Non-pigmented ciliary epithelial cell (primary cell): ENCODE measurements at places on chromosomes 6 and 20.

DNA sequence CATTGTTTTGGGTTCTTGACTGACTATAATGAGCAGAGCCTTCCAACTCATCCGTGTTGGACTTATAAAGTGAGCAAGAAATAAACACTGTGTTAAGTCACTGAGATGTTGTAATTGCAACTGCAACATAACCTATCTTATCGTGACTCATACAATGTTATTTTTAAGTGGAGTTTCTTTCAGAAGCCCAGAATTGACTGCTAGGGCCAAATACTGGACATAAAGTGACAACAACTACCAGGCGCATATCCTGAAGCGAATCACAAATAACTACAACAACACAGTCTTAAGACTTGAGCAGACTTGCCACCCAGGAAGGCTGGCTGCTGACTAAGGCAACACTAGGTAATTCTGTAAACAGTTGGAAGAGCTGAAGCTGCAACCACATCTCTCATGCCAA is 326.6 kb downstream of the COL12A1 start:
- DNase-seq: peak; percentile 65

DNA sequence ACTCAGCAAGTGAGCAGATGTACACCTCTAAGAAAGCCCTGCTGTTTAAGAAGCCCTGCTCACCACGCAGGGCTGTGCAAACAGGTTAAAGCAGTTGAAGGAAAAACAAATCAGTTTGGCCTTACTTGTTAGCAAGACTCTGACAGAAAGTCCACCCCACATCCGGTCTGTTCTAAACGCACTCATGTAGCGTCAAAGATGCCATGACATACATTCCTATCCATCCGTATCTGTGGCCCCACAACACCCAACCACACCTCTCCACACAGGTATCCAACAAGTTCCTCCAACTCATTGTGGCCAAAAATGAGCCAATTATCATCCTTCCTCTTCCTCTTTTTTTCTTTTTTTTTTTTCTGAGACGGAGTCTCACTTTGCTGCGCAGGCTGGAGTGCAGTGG is 22.8 kb upstream of the RAB22A start:
- no peak for DNase-seq

GRCh38 chr6:45369870-45370269 is 7.9 kb downstream of the SUPT3H start:
- DNase-seq: no peak

DNA sequence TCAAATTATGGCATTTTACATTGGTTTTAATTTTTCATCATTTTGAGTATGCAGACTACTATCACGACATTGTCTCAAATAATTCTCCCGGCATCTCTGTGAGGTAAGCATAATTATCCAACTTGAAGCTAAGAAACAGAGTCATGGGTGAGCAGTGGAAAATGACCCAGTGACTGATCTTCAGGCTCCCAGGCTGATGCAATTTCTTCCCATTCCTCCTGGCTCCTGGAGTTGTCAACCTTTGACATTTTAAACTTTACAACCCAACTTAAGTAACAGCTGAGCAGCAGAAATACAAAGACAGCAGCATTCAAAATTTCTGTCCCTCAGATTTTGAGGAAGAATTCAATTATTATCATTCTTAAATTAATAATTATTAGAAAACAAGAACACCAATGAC is 13.7 kb upstream of the LAMA4 start:
- no peak for DNase-seq

DNA sequence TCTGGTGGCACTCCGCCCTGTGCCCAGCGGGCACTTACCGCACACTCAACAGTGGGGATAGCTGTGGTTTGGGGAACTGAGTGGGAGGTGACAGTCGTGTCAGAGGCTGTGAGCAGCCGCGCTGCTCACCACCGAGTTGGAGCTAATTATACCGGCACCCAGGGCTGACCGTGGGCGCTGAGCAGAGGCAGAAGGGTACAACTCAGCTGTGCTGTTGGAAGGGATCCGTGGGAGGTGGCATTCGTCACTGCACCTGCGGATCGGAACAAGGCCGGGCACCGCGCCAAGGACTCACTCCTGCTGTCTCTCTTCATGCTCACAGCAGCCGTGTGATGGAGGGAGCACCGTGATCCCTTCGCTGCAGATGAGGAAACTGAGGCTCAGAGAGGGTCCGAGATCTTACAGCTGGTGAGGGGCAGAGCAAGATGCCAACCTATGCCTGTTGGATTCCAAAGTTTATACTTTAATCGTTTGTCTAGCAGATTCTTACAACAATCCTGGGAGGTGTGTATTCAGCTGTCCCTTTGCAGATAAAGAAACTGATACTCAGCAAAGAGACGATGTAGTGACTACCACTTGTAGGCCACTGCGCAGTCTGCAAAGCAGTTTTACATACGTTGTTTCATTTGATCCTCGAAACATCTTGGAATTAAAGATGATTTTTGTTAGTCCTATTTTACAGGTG is 713 bp upstream of the ELMO2 start:
- DNase-seq: no peak

- DNase-seq: peak; percentile 70
Observed at GRCh38 chr6:113697632-113698410, 159.3 kb upstream of the MARCKS start.

DNA sequence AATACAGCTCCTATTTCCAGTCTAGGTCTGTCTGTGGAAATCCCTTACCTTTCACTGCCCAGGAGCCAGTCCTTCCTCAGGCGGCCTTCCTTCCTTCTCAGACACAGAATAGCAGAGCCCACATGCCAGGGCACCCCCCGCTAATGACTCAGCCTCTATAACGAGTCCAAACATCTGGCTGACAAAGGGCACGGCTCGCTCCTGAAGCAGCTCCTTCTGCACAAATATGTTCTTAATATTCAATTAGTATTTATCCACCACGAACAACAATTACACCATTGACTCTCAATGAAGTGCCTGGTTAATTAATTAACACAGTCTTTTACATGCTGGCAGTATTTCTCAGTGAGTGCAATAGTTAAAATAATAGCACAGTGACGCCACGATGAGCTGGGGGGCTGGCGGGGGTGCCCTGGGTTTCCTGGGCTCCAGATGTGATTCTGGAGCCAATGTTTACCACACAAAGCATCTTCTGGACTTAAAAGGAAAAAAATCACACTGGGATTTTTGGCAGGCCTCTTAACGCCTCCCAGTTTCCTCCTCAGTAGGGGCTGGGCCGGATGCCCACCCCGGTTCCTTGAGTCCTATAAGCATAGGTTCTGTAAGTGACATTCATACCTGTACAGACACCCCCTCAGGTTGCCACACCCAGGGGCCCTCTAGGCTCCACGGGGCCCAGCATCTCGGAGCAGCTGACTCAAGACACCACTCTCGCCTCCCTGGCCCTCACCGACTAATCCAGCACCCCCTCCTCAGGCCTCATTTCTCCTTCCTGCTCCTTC is 158.6 kb upstream of the MLN start:
- DNase-seq: no peak

- no peak for DNase-seq
Observed at GRCh38 chr6:168129292-168130167, 50.5 kb upstream of the FRMD1 start.

DNA sequence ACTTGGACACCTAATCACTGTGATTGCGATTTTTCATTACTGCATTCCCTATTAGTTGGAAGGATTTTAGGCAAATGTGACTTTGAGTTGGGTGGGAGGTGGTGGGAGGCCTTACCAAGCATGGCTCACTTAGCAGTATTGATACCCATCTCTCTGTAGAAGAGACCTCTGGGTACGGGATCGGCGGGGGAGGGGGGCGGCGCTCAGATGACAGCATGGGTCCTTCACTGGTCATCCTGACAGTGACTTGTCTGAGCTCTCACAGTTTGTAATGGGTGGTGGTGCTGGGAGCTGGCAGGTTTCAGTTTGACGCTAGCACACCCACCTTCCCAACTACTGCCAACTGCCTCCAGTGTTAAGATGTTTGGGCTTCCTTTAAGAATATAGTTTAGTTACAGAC is 231.4 kb downstream of the ARID1B start:
- DNase-seq: no peak

DNA sequence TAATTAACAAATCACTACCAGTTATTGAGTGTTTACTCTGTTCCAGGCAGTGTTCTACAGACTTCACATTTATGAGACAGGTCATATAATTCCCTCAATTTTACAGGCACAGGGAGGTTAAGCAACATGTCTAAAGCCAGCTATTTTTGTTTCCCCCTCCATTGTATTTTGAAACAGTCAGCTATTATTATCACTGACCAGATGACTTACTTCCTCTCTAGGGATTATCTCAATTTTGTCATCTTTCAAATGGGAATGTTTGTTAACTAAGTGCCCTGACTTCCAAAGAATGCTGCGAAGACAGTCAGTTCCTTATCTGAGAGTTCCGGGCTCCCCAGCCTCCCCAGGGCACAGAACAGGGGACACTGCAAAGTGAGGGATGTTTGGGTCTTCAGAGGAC is 5.6 kb upstream of the CNPY3 start:
- no peak for DNase-seq

- no peak for DNase-seq
Observed at GRCh38 chr6:70667256-70667710, 400 bp upstream of the SMAP1 start.

- DNase-seq: no peak
Observed at GRCh38 chr20:35181731-35182130, 9.9 kb downstream of the PROCR start.

DNA sequence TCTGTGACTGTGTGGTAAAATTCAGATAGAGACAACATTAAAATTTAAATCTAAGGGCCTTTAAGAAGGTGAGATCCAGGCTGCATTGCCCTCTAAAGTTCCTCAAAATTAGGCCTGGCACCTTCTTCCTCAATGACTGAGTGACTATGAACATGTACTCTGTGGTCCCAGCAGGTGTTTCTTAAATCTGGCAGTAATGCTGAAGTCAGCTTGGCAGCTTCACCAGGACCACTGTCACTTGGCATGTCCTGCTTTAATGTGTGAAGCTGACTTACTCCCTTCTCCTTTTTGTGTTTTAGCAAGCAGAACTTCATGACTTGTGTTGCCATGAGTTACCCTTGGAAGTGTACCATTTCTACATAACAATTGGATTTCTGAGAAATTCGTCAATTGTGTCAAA is 141.7 kb downstream of the NKAIN2 start:
- DNase-seq: no peak

GRCh38 chr20:51800060-51800871 is 2.1 kb downstream of the SALL4 start:
- no peak for DNase-seq

GRCh38 chr20:24842918-24843715 is 106.0 kb upstream of the CST7 start:
- no peak for DNase-seq

DNA sequence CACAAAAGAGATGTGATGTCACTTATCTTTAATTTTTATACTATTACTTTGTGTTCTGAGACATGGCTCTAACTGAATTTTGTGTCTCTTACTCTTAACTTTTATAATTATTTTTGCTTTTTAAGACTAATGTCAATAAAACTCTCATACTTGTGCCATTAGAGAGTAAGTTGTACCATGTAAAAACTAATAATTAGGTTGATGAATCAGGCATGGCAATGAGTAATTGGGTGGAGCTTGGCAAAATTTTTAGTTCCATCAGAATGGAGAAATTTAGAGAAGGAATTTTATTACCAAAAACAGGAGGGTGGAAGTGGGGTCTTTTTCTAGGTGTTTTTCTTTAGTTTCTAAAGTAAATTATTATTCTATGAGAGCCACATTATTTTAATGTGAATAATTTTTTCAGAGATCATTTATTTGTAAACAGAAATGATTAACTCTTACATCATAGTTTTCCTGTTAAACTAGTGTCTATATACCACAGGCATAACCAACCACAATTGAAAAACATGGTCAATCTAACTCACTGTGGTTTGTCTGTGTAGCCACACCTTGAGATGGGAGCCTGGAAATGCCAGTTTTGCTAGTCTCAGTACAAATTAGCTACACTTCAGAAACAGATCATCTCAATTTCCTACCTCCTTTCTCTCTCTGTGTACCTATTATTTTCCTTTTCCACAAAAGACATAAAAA is 51.8 kb downstream of the ELOVL4 start:
- no peak for DNase-seq
